Right atrium auricular region (tissue), 2 donors: ENCODE measurements at places on chromosomes 5 and 9.

- no peak for DNase-seq
These were observed 5.8 kb downstream of the HMGCR start for GRCh38 chr5:75342836-75343235.

DNA sequence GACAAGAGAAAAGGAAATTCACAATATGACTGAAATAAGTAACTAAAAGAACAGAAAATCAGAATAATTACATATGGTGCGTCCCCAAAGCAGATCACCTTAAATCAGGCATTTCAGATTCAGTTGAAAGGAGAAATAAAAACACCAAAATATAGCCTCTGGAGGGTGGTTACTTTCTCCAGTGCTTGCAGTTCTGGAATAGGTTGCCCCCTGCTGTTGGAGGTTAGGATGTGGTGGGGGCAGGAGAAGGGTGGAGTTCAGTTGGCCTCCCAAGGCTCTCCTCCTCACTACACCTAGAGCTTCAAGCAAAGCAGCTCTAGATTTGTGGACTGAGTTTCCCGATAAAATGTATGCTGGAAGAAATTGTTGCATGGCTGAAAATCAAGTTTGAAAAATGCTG, 338.2 kb upstream of the TLE4 start:
- no peak for DNase-seq

DNA sequence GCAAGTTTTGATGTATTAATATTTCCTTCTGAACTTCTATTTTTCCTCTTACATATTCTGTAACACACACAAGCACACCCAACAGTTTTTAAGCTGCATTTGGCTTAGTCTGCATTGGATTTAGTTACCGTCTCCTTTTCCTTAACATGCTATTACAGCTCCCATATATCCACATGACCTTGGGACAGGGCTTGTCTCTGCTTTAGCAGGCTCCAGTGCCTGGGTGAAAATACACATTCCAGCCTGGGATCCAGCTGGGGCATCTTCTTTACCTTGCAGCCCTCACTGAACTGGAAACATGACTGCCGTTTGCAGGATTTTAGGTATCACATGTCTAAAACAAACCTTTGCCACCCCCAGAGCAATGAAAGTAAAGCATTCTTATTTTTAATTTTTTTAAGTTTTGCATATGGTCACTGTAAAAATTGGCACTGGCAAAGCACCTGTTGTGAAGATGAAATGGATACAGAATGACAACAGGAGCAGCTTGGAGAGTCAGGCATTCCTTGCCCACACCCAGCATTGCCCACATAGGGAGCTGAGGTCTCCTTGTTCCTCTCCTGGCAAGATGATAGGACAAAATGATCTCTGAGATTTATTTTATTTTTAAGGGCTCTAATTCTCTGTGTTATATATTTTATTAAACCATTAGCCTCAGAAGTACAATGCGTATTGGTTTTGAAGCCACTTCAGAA, 4.0 kb downstream of the GADD45G start:
- no peak for DNase-seq

GRCh38 chr5:78534905-78535200, 113.7 kb downstream of the LHFPL2 start:
- no peak for DNase-seq

GRCh38 chr5:6710070-6710469, 3.2 kb upstream of the TENT4A start:
- no peak for DNase-seq

DNA sequence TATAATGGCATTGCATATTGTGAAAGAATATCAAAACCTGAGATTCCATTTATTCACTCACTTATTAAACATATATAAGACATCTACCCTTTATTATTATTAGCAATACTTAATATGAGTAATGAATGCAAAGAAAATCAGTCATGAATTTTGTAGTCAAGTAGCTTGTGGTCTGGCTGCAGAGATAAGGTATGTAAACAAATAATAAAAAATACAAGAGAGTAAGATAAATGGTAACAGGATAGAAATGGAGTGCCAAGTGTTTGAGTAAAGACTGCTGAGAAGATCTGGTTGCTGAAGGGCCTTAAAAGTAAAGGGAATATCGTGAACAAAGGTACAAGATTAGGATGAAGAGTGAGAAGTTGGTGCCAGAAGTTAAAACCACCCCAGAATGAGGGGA, 18.4 kb downstream of the TRIM32 start:
- no peak for DNase-seq
